ENCODE measurements at places on chromosomes 12 and 14.

DNA sequence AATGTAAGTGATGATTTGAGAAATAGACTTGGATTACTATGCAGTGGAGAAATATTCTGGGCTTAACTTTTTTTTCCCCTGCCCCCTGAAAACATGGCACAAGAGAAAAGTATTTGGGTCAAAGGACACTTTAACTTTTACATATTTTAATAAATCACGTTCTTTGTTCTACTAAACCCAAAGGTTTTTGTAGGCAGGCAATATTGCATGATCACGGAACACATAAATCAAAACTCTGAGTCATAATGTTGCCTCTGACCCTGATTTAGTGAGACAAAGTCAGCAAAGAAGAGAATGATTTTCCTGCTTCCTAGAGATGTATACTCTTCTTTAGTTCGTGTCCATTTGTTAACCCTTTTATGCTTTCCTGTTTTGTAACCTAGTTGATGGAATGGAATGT lies 38.0 kb downstream of the ABCD2 start:
- no peak for DNase-seq

- no peak for DNase-seq
Observed at GRCh38 chr14:101355284-101355683, 206.0 kb upstream of the DIO3 start.

DNA sequence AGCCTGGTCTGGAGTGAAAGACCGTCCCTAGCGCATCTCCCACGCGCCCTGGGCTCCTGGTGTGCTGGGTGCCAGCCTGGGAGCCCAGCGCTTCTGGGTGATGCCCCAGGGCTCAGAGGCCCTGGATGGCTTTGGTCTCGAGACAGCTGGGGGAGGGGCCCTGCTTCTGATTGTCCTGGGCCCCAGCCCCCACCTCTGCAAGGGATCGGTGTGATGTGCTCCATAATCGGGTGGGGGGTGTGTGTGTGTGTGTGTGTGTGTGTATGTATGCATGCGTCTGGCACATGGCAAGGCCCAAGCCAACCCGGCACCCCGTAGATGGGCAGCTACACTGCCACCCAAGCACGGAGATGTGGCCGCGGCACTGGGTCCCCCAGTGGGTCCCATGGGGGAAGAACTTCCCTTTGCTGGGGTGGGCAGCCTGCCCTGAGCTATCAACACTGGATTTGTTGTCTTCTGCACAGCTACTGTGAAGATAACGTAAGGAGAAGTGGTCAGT lies 3.1 kb downstream of the ZBTB42 start:
- DNase-seq, result no peak

GRCh38 chr12:121582583-121583333 lies 1.9 kb upstream of the KDM2B start:
- DNase-seq, result no peak

- no peak for DNase-seq
Observed at GRCh38 chr14:92984082-92984788, 61.3 kb downstream of the CHGA start.

GRCh38 chr12:109432431-109432830 lies 44.7 kb downstream of the KCTD10 start:
- no peak for DNase-seq

GRCh38 chr14:80955416-80955941 lies at the start of gene TSHR:
TSS of gene TSHR (plus strand) at chr14:80955621. CDS start at chr14:80955681, 60 bp downstream.
- DNase-seq, result no peak

Measured in C1 segment of cervical spinal cord (tissue), 14 donors.